Smooth muscle cell of the coronary artery (primary cell): ENCODE measurements at places on chromosomes 1 and 21. TPM values are rescaled to one million over a fixed set of nuclear protein-coding genes. Genes with fewer than 3 reads are reported as not detected.

The NGF gene
- 1.5 and 11.9 TPM in 2 replicates for total RNA-seq

The GBP5 gene
- total RNA-seq, result 0.08 and 0.82 TPM in 2 replicates

The MATN1 gene
- 0.23 TPM in 1 of 2 replicates, not detected in the other for total RNA-seq

The LEPROT gene
- total RNA-seq, result 34.6 and 39.2 TPM in 2 replicates

The WDR47 gene
- total RNA-seq, result 13.3 and 14.6 TPM in 2 replicates

The GPR37L1 gene
- total RNA-seq, result under 0.01 and 0.12 TPM in 2 replicates

The RNU1-4 gene
- 2,564 and 3,022 TPM in 2 replicates for total RNA-seq

The MLLT11 gene
- 0.59 and 7.9 TPM in 2 replicates for total RNA-seq

The CELA3B gene
- not detected in 2 replicates for total RNA-seq

The SLC45A3 gene
- 0.82 and 5.9 TPM in 2 replicates for total RNA-seq

The NPPA gene
- not detected in 2 replicates for total RNA-seq

The TTC3 gene
- 119 and 295 TPM in 2 replicates for total RNA-seq

The NPPB gene
- 4.7 TPM in 1 of 2 replicates, not detected in the other for total RNA-seq

The ARV1 gene
- 9.8 and 10.4 TPM in 2 replicates for total RNA-seq

The CYP4A11 gene
- not detected in 2 replicates for total RNA-seq

The HNRNPCL2 gene
- total RNA-seq, result not detected in 2 replicates

The S100A5 gene
- total RNA-seq, result not detected in 2 replicates

The C8A gene
- not detected in 2 replicates for total RNA-seq

The C8B gene
- not detected in 2 replicates for total RNA-seq

The SPATA1 gene
- 0.15 TPM in 1 of 2 replicates, not detected in the other for total RNA-seq

The ADGRL4 gene
- 13.1 and 30.1 TPM in 2 replicates for total RNA-seq
